ENCODE measurements at places on chromosomes 16 and 17.

- no peak for DNase-seq
Measured at GRCh38 chr17:19460700-19461099, 49.7 kb downstream of the RNF112 start.

GRCh38 chr16:66904846-66905632, 13.6 kb downstream of the CDH16 start:
- DNase-seq = no peak

GRCh38 chr16:86994651-86995171, 322.5 kb downstream of the C16orf95 start:
- DNase-seq = no peak

GRCh38 chr16:85006639-85007038, 4.7 kb downstream of the ZDHHC7 start:
- DNase-seq = no peak

DNA sequence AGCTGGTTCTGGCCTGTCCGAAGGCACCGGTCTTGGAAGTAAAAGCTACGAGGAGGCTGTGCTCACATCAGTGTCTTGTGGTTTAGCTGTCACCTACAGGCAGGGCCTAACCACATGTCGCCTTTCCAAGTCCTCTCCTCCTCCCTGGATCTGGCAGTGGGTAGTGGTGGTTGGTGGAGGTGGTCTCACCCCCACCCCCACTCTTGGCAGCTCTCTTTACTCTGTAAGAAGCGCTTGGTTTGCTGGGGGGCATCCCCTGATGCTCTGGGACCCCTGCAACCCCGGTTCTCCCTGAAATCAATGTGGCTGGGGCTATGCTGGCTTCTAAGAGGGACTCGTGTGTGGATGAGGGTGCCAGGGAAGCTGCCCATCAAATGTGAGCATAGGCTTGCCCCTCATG, 68.3 kb downstream of the WIPI1 start:
- no peak for DNase-seq

DNA sequence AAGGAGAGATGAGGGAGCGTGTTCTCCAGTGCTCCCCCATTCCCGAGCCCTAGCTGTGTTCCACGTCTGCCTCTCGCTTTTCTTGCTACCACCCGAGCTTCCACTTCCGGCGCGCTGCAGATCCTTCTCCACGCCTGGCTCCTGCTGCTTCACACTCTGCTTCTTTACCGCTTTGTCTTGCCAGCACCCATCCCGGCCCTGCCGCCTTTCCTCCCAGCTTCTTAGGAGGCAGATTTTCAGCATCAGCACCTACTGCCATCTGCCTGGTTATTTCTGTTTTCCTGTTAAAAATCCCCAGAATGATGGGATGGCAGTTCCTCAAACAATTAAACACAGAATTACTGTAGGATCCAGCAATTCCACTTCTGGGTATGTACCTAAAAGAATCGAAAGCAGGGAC, 64.7 kb downstream of the ELAC2 start:
- DNase-seq = no peak

- DNase-seq = peak; percentile 56
Measured at GRCh38 chr17:44187131-44187899, 543 bp downstream of the TMUB2 start.

DNA sequence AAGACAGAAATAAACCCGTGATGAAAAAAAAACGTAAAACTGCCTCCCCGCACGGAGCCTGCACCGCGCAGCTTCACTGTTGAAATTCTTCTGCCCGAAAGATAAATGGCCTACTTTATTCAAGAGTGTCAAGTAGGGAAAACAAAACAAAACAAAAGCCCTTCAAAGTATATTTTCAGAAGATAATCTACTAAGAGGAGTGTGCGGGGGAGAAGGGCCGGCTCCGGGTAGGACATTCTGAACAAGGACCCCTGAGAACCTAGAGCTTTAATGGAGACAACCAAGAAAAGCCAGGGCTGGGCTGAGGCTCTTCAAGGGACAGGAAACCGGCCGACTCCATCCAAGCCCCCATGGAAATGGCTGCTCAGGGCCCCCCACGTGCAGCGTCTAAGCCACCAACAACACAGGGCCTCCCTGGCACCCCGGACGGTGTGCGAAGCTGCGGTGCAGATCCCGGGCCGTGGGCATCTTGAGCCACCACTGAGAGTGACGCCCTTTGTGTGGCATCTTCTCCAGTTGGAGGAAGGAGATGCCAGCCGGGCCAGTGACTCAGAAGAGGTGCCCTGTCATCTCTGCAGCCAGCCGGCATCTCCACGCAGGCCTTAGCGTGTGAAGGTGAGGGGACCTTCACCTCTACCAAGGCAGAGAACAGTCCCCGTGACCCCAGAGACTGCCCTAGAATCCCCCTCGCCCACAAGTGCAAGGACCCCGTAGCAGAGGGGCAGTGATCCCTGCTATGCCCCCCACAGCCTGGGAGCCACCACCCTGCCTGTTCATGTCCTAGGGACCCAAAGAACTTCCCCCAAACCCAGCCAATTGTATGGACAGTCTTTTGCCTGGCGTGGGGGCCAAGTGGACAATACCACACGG, 250.8 kb downstream of the C16orf95 start:
- no peak for DNase-seq

- no peak for DNase-seq
Measured at GRCh38 chr16:81163671-81164070, 67.5 kb upstream of the GCSH start.

DNA sequence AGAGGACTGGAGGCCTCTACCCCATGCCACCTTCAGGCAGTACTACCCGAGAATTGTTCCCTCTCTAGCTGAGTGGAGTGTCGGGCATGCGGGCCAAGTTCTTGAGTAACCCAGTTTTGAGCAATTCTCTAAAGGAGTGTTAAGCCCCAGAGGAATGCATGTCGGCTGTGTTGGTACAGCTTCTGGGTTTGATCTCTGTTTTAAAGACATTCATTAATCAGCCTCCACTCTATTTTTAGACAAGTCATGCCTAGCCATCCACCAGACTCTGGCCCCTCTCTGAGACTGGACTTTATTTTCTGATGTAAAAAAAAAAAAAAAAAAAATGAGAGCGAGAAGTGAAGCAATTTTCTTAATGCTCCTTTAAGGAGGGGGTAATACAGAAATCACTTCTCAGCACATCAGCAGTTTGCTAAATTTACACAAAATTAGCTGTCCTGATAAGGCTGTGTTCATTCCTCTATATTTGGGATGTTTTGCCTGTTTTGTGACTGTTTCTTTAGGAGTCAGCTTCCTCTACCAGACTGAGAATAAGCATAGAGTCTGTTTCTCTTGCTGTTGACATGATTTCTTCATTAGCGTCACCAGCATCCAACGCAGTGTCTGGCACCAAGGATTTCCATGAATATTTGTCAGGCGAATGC, 88.7 kb downstream of the AXIN2 start:
- DNase-seq = no peak

GRCh38 chr16:49148410-49148809, 133.2 kb downstream of the CBLN1 start:
- DNase-seq = no peak

GRCh38 chr16:89121691-89122321, 28.2 kb downstream of the ACSF3 start:
- DNase-seq = no peak

GRCh38 chr17:44760474-44761308, 1.9 kb downstream of the ADAM11 start:
- peak; percentile 61 for DNase-seq

DNA sequence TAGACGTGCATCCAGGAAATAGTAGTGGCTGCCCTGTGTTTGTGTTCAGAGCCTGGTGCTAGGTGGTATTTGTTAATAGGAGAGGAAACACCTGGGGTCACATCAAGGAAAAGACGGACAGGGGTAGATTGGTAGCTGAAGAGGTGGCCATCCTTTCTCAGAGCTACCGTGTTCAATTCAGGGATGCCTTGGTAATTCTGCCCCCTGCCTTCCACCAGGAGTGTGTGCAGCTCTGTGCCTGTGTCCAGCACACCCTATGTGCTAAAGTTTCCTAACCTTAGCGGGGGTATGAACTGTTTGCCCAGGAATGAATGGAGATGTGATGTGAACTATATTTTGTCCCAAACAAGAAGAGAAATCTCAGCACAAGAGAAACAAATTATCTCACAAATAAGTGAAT, 174.1 kb upstream of the MPHOSPH6 start:
- no peak for DNase-seq

DNA sequence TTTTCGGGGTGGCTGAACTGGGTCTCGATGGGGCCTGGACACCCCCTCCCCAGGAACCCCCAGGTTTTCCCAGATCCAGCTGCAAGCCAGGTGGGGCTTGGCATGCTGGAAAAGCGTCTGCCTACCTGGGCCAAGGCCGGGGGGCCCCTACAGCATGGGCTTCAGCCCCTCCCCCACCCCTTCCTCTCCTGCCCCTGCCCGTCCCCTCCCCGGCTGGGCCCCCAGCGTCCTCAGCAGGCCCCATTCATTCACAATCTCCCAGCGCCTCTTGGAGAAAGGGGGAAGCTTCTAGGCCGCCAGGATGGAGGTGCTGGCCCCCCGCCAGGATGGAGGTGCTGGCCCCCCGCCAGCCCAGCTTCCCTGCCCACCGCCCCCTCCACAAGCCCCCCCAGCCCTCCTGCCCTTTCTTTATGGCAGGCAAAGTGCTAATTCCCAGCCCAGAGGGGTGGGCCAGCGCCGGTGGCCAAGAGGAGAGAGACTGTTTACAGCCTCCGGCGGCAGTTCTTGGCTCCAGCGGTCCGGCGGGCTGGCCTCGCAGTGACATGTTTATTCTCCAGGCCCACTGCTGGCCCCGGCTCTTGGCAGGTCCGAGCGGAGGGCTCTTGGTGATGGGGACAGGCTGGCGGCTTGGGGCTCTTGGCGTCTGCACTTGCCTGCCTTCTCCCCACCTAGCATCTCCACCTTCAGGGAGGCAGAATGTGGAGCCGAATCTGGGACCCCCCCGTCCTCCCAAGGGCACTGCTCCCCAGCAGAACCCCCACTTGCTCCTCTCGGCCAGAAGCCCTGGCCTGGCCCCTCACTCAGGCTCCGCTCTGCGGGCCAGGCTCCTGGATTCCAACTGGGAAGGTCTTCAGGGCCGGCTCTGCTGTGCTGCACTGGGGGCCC, 94.4 kb upstream of the CIBAR2 start:
- DNase-seq = no peak

DNA sequence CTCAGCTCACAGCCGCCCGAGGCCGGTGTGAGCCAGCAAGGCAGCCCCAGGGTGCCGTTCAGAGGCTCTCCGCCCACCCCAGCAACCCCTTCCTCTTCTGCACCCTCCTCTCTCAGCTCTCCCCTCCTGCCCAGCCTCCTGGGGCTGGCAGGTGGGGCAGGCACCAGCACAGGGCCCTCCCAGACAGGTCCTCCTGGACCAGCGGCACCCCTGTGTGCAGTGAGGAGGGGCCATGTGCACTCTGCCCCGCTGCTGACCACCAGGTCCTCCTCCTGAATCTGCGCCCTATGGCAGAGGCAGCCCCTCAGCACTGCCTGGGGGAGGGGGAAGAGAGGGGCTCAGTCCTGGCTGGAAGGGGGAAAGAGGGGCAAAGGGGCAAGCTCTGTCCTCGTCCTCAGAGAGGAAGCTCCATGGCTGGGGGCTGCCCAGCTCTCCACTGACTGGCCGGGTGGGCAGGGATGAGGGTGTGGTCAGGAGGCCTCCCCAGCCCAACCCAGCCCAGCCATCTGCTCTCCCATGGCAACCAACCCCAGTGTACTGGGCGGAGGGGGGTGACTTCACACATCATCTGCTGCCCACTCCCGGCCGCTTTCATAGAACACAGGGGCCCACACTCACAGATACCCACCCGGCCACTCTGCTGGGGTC, 5.4 kb upstream of the BCAR1 start:
- DNase-seq = no peak

- no peak for DNase-seq
Measured at GRCh38 chr16:87583453-87584131, 18.7 kb upstream of the JPH3 start.

DNA sequence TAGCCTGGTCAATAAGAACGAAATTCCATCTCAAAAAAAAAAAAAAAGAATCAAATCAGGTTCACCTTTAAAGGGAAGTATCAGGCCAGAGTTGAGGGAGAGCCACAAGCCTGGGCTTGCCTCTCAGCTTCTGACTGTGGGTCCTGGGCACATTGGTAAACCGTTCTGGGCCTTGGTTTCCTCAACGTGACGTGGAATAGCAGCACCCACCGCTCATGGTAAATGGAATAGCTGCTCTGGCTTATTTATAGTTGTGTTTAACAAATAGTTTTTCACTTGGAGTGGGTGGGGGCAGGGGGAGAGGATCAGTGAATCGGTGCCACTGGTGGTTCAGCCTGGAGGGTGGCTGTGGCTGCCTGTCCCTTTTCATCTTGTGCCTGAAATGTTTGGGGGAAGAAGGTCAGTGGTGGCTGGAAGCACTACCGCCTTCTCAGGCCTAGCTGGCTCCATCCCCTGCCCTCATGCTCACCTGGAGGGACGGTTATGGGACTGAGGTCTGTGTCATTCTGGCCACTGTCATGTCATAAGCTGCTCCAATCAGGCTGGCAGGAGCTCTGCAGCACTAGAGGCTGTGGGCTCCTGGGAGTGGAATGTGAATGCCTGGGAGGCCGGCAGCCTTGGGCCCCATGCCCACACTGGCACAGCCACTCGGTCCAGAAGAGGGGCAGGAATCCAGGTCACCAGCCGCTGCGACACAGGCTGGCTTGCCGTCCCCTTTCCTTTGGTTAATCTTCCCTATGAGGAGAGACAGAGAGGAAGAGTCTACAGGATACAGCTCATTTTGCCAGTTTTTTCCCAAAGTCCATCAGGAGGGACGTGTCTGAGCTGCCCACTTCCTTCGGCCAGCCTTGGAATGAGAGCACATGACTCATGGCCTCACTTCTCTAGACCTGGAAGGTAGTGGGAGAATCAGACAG, 27.0 kb downstream of the CCR7 start:
- DNase-seq = no peak

GRCh38 chr17:70017112-70017511, 57.9 kb upstream of the KCNJ16 start:
- no peak for DNase-seq

DNA sequence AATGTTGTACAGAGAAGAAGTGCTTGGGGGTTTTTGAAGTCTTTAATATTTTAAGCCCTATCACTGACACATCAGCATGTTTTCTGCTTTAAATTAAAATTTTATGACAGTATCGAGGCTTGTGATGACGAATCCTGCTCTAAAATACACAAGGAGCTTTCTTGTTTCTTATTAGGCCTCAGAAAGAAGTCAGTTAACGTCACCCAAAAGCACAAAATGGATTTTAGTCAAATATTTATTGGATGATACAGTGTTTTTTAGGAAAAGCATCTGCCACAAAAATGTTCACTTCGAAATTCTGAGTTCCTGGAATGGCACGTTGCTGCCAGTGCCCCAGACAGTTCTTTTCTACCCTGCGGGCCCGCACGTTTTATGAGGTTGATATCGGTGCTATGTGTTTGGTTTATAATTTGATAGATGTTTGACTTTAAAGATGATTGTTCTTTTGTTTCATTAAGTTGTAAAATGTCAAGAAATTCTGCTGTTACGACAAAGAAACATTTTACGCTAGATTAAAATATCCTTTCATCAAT, 57.8 kb downstream of the HLF start:
- no peak for DNase-seq

All from NCI-H2171 (cell line).